ENCODE measurements at places on chromosomes 13 and 19.
A peak's percentile ranks its signal among the peaks of the same experiment; 100 is the strongest.

DNA sequence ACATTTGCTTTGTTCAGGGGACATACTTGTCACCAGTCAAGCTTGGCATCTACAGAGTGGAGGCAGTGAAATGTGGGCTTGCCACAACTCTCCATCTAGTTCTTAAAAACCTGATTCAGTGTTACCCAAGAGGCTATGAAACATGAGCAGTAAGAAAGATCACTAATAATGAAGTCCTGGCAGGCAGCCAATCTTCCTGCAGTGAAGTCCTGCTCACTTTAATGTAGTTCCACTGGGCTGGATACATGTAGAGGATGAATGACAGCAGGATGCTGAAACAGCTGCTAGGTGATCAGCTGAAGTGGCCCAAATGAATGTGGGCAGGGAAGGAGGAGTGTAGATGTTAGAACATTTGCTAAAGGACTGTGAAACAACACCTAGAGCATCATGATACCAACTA lies 1213.1 kb downstream of the OLFM4 start:
- peak; percentile 39 for DNase-seq

DNA sequence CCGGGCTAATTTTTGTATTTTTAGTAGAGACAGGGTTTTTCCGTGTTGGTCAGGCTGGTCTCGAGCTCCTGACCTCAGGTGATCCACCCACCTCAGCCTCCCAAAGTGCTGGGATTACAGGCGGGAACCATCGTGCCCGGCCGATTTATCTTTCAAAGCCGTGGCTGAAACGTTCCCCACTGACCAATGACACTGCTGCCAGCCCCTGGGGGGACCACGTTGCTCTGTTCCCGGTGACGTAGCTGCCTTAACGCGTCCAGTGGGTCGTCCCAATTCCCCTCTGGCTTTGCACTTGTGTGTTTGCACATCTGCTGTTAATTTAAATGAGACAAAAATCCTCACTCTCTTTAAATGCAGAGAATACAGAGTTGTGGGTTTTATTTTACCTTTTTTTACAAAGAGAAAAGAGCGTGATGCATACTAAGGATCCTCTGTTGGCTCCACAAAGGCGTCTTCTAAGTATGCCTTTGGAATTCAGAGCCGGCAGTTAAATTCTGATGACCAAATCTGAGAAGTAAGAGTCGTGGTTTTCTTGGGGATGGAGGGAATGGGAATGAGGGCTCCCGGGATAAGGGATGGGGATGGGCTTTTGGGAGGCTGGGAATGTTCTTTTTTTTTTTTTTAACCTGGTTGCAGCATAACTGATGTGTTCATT lies 18.6 kb upstream of the LMTK3 start:
- DNase-seq, result no peak

DNA sequence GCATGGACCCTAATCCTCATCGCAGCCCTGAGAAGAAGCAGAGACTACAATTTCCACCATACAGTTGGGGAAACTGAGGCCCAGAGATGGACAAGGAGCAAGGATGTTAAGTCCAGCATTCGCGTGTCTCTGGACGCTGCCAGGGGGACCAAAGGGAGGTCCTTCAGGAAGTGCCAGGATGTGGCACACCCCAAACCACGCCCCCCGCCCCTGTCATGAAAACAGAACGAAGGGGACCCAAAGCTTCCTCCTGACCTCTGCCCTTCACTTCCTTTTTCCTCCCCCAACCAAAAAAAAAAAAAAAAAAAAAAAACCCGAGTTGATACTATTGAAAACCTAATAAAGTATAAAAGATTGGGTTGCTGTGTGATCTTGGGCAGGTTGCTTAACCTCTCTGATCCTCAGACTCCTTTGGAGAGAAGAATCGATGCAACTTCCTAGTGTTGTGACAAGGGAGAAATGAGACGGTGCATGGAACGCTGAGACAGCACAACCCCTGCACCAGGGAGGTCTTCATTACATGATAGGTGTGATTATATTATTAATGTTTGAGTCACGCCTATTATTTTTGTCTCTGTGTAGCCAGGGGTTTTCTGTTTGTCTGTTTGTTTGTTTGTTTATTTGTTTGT lies 2.7 kb upstream of the ZBTB7A start:
- no peak for DNase-seq

DNA sequence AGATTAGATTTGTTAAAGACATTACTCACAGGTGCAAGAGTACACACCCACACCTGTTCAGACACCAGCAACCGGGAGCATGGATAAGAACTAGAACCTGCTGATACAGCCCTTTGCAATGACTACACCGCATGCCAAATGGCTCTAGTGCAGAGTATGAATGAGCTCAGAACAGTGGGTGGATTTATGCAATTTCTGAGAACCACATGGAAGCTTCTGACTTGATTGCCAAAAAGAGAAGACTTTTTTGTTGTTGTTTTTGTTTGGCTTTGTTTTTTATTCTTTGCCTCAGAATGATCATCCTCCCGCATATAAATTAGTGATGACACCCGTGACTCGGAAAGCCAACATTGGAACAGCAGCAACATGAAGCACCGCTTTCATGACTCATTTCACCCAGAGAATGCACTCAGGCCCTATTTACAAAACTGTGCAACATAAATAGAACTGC lies 77.4 kb upstream of the LRCH1 start:
- peak; percentile 63 for DNase-seq

- DNase-seq, result no peak
Observed at GRCh38 chr13:113915012-113915763, 51.3 kb upstream of the GAS6 start.

DNA sequence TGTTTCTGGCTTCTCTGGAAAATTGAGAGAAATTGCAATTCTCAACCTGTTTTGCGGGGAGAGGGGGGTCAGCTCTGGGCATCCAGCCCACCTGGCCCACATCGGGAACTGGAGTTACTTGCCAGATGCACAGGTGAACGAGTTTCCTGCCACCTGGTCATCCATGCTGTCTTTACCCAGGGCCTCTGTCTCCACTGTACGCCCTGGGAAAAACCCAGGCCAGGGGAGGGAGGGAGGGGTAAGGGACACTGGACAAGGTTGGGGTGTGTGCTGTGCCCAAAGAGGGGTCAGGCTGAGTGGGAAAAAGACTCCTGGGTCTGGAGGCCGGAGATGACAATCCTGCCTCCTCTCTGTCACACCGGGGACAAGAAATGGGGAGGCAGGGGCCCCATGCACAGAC lies 307.6 kb downstream of the ZNF536 start:
- no peak for DNase-seq

DNA sequence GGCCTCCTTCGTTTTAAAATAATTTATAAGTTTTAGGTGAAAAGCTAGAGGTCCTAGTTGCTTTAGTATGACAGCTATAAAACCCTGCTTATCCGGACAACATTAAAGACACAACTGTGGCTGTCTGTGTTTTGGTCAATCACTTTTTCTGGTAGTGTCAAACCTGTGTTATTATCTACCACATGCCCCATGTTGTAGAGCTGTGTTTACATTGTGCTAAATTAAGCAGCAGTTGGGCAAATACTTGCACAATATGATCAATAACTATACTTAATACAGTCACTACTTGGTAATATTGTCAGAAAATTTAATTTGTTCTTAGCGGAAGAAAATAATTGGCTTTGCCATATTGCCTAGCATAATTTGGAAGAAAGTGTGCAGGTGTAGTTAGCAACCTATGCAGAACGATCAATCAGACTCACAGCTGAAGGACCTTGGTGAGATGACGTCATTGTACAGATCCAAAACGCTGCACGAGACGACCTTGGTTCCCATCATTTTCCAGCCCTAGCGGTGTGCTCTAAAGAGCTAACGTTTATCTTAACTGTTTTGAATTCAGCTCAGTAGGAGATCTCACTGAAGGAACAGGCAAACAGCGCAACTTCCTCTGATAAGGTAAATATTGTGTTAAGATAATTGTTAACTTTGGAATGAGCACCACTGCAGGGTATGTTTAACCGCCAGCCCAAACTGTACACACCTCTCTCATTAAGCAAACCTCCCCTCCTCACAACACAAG lies 476.6 kb downstream of the IRS2 start:
- no peak for DNase-seq

DNA sequence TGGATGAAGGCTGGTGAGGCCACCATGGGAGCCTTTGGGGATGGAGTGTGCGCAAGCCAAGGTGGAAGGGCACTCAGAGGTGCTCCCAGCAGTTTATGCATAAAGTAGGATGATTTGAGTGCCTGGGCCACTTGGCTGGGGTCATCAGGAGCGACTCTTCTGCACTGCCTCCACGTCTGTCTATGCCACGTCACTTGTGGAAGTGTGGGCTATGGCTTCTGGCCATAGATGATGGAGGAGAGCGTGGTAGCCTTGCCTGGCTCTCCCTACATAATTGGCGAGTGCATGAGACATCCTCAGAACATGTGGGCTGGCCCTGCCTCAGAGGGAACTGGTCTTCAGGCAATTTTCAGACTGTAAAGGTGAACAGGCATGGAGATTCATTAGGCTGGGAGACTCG lies 182.9 kb downstream of the TEX29 start:
- no peak for DNase-seq

DNA sequence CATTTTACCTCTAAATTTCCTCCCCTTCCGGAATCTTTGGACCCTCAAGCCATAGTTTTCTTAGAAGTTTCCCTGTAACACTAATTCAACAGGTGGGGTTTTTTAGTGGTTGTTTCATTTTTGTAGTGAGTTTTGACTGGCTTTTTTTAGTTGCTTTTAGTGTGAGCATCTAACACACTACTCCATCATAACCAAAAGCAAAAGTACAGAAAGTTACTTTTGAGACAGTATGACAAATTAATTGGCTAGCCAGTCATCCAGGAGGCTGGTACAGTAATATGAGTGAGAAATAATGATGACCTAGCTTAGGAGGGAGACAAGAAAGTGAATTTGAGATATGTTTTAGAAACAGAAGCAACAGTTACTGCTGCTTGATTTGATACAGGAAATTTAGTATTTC lies 71.5 kb downstream of the DNAJC15 start:
- no peak for DNase-seq

GRCh38 chr13:56886398-56886797 lies 254.3 kb upstream of the PRR20A start:
- DNase-seq, result no peak

- DNase-seq, result peak; percentile 76
Observed at GRCh38 chr13:49495783-49496762, at the start of gene PHF11. Gene PHF11 (plus strand): TSS chr13:49495953. CDS start chr13:49496002, 49 bp downstream.

- no peak for DNase-seq
Observed at GRCh38 chr13:100671389-100672182, 3.0 kb downstream of the TMTC4 start.

Measured in MCF 10A (cell line).